Stimulated activated CD4-positive, alpha-beta T cell treated with anti-CD3 and anti-CD28 coated beads, Interleukin-15, amount 100 ng/mL, for 1 hour (primary cell): ENCODE measurements at places on chromosomes 5 and 9.

GRCh38 chr5:32147236-32147635 is 26.9 kb downstream of the GOLPH3 start:
- DNase-seq, result no peak

GRCh38 chr9:85213650-85214607 is 527.8 kb downstream of the AGTPBP1 start:
- no peak for DNase-seq

DNA sequence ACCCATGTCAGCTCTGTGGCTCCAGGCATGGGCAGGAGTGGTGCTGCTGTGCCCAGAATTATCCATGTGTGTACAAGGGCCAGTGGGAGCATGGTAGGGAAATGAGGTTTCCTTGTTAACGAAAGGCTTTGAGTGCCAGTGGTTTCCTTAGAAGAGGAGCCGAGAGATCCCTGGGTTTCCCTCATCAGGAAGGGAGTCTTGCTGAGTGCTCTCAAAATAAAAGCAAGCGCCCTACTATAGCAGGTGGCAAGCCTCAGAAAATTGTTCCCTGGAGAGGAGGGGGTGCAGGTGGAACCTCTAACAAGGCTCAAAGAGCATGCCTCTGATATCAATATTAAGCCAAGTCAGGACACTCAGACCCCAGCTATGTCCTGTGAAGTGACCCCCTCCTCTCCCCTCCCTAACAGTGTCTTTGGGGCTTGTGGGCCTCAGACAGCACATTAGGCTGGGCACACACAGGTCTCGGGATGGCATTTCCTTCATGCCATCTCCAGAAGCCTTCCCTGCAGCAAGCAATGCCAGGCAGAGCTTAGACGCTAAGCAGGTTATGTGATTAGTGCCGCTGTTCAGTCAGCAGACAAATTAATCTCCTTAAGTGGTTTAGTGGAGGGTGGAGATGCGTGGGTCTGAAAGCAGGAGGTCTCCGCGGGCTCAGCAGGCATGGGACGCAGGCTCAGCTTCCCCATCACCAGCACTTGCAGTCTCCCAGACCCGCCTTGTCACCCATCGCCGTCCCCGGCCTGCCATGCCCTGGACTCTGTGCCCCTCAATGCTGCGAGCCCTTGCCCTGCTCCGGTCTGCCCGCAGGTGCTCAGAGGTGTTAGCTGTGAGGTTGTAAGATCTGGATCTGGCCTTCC is 60.0 kb upstream of the RARS1 start:
- DNase-seq, result no peak

- no peak for DNase-seq
Measured at GRCh38 chr5:89297066-89297465, 414.1 kb upstream of the MEF2C start.

- no peak for DNase-seq
Measured at GRCh38 chr9:108666240-108666784, 189.5 kb downstream of the ACTL7B start.
